H54 (cell line): ENCODE measurements at places on chromosomes 7 and 10.

GRCh38 chr7:151235091-151235787 is 3.0 kb downstream of the CHPF2 start:
- no peak for DNase-seq

GRCh38 chr7:22712999-22713398 is 14.0 kb upstream of the IL6 start:
- DNase-seq, result no peak

DNA sequence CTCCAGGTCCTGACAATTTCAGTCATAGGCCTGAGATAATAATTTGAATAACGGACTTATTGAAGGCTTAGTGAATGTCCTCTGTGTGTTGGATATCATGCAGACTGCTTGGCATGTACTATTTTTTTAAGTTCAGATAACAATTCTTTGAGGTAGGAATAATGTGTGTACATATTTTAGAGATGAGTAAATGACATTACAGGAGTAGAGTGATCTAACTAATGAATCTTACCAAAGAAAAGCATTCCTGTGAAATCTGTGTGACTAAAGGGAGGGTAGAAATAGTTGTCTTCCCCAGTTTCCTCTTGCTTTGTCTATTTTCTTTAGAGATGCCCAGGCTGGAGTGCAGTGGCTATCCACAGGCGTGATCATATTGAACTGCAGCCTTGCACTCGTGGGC is 391.8 kb upstream of the ETV1 start:
- DNase-seq, result peak; percentile 30

DNA sequence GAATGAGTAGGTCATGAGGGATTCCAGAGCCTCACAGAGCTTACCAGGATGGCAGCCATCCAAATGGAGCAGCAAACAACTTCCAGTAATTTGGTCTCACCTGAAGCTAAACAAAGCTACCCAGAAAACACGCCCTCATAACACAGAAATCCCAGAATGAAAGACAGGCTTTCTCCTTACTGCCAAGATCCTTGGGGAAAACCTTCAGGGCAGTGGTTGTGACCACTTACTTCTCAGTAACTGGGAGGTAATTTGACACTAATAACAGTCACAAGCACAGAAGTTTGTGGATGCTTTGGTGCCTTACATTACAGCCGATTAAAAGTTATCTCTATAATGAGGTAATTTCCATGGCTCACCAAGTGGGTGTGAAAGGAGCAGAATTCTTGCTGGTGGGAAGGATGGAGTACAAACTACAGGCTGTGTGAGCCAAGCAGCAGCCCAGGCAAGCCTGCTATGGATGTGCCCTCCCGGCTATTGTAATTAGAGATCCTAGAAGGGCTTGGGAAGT is 10.4 kb downstream of the WDR91 start:
- no peak for DNase-seq

GRCh38 chr10:132363921-132364593 is 32.1 kb downstream of the LRRC27 start:
- DNase-seq, result no peak

DNA sequence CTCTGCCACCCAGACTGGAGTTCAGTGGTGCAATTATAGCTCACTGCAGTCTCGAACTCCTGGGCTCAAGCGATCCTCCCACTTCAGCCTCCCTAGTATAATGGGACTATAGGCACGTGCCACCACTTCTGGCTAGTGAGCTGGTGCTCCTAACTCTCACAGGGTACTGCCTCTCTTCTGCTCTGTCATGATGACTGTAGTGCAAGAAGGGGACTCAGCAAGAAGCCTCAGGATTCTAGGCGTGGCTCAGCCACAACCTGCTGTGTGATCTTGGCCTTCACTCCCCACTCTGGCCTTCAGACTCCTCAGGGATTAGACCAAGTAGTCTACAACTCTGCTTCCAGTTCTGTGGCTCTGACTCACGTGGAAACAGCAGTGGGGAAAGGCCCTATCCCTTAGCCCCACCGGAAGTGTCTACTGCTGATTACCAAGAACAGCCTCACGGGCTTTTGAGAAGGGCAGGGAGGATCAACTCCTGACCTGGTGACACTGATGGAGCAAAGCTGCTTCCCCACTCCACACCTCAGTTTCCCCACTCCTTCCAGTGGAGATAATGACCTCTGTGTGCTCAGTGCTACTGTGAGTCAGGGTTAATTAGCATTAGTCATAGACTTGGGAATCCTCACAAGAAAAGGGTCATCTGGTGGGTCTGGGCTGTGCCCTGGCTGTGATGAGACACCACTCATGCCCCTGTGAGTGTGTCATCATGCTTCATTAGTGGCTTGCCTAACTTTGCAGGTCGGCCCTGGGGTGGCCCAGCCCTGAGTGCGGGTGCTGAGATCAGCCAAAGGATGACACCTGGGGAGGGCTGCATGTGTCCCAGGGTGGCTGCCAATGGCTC is 41.1 kb downstream of the ZC3HC1 start:
- peak; percentile 80 for DNase-seq

DNA sequence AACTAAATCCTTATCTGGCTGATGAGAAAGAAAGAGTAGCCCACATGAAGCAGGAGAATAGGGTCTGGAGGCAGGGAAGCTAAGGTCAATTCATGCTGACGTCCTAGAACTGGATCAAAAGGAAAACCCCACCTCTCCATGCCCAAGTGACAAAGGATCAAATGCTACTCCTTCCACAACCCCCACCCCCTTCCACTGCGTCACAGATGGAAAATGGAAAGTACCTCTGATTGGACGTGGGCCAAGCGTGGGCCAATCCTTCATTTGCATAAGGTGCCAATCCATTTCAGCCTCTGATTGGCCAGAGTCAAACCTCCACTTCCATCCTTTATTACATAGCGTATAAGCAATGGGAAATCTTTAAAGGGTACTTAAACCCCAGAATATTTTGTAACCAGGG is 431.3 kb upstream of the ETV1 start:
- DNase-seq, result peak; percentile 3

- DNase-seq, result no peak
These were observed 344.7 kb downstream of the ARL4A start for GRCh38 chr7:13032084-13032483.

GRCh38 chr10:49484486-49485235 is 54.3 kb downstream of the ERCC6 start:
- no peak for DNase-seq

DNA sequence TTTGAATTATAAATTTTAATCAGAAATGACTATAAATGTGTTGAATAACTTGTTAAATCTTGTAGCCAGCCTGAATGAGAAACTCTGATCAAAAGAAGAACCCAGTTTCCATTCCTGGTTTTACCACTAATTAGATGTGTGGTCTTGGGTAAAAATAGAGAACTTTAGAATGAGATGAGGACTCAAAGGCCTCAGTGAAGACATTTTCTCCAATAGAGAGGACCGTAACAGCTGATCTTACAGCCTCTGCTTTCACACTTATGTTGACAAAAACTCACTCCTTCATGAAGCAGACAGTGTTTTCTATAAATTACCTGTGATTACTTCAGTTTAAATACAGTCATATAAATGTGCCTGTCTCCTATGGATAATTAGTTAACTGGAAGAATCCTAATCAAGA is 200.1 kb upstream of the MEOX2 start:
- DNase-seq, result no peak

DNA sequence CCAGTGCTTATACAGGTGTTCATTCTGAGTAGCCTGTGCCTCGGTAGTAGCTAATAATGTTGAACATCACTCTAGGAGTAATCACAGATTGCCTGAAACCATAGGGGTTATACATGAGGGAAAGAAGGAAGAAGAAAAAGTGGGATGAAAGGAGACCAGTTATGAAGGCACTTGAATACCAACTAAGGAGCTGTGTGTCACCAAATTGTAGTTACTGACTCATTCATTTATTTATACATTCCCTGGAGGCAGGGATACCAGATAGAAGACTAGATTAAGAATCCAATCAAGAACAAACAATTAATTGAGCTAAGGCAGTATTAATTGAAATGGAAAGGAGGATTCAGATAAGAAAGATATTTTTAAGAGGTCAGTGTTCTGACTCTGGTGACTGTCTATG is 129.6 kb upstream of the PRPS1L1 start:
- no peak for DNase-seq

DNA sequence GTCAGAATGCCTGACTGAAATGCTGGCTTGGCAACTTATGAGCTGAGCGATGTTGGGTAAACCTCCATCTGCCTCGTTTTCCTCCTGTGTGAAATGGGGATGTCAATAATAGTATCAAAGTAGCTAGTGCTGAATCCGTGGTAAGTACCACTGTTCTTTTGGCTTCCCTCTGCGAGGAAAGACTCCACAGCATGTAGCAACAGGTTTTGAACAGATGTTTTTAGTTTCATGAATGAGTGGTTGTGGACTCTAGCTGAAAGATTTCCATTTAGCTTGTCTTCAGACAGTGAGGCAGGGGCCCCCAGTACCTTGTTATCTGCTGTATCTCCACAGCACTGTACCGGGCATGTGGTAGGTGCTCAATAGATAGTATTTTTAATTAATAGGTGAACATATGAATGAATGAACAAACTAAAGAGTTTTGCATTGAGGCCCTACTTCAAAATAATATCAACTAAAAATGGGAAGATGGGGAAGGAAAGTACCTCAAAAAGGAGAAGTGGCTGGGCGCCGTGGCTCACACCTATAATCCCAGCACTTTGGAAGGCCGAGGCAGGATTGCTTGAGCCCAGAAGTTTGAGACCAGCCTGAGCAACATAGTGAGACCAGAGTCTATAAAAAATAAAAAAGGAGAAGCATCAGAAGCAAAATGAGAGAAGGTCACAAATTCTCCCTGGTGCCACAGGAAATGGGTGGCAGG is 5.6 kb upstream of the DLG5 start:
- DNase-seq, result no peak

GRCh38 chr7:134778941-134779740 is at the start of gene CALD1:
Gene CALD1 (plus strand): TSS chr7:134779634. CDS start chr7:134867734, 88,100 bp downstream.
- DNase-seq, result peak; percentile 67

DNA sequence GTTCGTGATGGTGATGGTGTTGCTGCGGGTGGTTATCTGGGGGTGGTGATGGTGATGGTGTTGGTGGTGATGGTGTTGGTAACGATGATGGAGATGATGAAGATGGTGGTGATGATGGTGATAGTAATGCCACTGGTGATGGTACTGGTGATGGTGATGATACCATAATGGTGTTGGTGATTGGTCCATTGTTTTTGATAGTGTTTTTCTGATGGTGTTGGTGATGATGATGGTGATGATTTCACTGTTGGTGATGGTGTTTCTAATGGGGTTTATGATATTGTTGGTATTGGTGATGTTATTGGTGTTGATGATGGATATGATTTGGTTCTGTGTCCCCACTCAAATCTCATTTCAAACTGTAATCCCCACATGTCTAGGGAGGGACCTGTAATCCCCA is 51.7 kb upstream of the PITRM1 start:
- DNase-seq, result no peak

DNA sequence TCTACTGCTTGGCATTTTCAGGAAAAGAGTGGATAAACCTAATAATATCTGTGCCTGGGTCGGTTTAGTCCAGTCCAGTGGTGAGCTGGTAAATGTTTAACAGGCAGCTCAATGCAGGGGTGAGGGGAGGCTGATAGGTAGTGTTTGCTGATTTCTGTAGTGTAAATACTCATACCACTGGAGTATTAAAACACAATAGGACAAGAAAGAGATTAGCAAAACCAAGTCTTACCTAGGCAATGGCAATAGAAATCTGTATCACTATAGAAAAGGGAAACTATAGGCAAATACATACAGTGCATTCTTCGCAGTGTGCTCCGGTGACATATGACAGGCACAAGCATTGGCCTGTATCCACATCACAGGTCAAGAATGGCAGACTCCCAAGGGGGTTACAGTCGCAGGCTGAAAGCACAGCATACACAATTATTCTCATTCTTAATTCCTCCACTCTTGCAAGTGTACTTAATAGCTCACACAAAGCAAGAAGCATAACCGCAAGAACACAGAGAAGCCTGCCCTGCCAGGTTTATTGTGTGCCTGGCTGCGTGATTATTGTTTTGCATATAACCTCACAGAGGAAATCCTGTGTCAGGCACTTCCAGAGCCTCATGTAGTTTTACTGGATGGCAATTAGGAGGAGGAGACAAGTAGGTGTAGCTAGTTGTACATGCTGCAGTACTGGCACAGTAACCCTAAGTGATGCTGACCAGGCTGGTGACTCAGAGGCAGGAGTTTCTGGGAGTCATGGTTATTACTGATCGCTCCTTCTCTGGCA is 35.0 kb downstream of the LAMB4 start:
- peak; percentile 63 for DNase-seq

- DNase-seq, result no peak
These were observed 74.2 kb downstream of the NOC3L start for GRCh38 chr10:94288361-94289101.

DNA sequence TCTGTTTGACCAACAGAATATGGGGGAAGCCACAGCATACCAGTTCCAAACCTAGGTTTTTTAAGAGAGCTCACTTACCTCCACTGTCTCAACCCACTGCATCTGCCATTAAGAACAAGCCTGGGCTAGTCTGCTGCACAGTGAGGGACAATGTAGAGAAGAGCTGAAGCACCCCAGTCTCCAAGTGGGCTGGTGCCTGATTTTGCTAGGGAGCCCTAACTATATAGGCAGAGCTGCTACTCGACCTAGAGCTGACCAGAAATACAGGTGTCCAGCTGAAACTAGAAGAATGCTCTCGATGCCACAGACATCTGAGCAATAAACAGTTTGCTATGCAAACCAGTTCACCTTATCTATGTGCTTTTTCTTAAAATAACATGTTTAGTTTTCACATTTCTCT is 106.9 kb upstream of the BET1 start:
- DNase-seq, result no peak

DNA sequence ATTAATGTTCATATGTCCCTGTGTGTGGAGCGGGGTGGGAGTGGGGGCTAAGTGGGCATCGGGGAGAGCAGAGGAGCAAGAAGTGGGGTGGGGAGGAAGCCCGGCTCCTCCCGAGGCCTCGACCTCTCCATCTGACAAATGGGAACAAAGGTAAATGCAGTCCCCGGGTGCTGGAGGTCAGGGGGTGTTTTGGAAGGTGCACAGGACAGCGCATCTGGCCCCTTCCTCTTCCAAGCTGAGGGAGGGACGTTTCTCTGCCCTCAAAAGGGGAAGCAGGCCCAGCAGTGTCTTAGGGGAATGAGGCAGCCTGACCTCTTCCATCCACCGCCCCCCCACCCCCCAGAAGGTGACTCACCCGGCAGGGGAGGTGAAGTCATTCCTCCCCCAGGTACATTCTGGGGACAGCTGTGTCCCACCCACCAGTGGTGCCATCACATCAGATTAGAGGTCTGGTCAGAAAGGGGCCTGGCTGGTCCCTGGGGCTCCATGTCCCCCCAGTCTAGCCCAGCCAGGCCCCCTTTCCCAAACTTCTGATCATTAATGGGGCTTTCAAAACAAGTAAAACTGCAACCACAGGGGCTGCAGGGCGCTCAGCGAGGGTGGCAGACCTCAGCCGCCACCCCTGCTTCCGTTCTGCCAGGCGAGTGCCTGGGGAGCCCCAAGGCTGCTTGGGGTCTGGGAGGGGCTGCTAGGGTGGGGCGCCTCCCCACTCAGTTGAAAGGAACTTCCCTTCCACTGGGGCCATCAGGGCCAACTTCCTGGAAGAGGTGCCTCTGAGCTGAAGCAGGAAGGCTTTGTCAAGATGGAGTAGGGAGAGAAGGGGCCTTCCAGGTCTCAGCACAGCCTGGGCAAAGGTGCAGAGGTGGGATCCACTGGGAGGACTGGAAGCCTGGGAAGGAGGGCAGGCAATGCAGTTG is 10.8 kb downstream of the LFNG start:
- peak; percentile 93 for DNase-seq

GRCh38 chr7:18356191-18356645 is 139.3 kb upstream of the HDAC9 start:
- peak; percentile 19 for DNase-seq

- DNase-seq, result no peak
These were observed 27.0 kb upstream of the JAZF1 start for GRCh38 chr7:28207486-28208158.

GRCh38 chr10:67763499-67764011 is 67.6 kb upstream of the CTNNA3 start:
- DNase-seq, result peak; percentile 52

GRCh38 chr7:142362349-142362748 is 104.5 kb upstream of the PRSS58 start:
- no peak for DNase-seq
